ENCODE measurements at places on chromosomes 1 and 21.

GRCh38 chr1:229778794-229779193 lies 152.7 kb downstream of the URB2 start:
- ATAC-seq = no peak

GRCh38 chr1:23497777-23498439 lies 13.9 kb upstream of the ASAP3 start:
- no peak for ATAC-seq

DNA sequence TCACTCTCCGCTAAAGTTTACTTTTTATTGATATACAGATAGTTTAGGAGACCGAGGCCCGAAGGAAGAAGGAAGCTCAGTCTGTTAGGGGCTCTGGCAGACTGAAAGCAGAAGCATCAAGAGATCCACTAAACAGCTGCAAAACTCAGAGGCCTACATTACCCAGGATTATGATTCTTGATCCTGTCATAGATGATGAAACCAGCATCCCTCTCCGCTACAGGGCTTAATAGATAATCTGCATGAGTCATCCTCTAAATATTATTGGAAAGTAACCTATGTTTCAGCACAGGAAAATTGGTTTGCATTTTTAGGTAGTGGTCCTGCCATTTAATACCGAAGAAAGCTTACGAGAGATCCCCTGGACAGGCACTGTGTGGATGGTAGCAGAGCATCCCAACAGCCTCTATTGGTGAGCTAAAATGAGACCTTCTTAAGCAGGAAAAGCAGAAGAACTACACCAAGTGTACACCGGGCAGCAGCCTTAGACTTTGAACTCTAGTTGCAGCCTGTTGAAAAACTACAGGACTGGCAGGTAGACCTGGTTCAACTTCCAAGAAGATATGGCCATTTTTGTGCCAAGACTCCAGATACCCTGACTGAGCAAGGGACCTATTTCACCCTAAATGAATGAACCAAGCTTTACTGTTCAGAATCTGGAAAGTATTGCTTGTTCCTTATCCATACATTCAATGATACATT lies 6.8 kb downstream of the CASQ2 start:
- ATAC-seq = no peak

DNA sequence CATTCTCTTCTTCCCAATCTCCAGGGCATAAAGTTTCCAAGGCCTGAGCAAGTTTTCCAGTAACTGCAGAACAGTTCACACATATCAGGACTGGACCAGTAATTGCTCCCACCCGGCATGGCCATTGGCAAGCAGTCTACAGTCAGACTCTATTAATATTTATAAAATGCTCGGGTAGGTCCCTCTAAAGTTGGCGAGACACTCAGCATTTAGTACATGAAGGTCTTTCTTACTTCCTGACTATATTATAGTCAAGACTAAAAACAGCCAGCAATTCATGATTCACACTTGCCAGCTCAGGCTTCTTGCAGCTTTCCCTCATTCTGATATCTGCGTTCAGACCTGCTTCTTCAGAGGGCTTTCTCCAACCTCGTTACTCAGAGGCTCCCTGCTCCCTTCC lies 25.4 kb downstream of the GADD45A start:
- ATAC-seq = no peak

GRCh38 chr1:88104236-88104635 lies 579.8 kb upstream of the PKN2 start:
- no peak for ATAC-seq

All from activated T-helper 17 cell treated with anti-CD3 and anti-CD28 coated beads, Interleukin-2, amount 50 U/mL, for 72 hours (primary cell).